ENCODE measurements at places on chromosomes 6 and 20.

GRCh38 chr6:105824732-105825131 lies 261.4 kb upstream of the PRDM1 start:
- DNase-seq: no peak

DNA sequence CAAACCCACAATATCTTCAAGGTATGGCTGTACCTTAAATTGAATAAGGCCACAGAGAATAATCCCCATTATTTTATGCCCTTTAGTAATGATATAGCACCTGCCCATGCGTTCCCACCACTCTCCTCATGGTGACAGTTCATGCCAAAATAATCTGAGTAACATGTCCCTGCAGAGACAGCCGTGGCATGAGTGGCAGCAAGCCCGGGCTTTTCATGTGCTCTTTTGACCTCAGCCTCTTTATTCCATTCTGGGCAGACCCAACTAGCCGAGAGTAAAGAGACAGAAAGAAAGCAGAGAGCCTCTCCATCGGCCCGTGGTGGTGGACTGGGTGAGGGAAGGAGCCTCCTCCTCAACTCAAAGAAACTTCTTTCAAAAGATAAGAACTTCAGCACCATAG lies 19.9 kb upstream of the POPDC3 start:
- DNase-seq: no peak

- no peak for DNase-seq
Measured at GRCh38 chr20:2921506-2921905, 48.2 kb downstream of the PTPRA start.

GRCh38 chr6:46638650-46639049 lies 14.0 kb downstream of the CYP39A1 start:
- DNase-seq: no peak

GRCh38 chr6:158536084-158536890 lies 23.6 kb upstream of the TMEM181 start:
- no peak for DNase-seq

DNA sequence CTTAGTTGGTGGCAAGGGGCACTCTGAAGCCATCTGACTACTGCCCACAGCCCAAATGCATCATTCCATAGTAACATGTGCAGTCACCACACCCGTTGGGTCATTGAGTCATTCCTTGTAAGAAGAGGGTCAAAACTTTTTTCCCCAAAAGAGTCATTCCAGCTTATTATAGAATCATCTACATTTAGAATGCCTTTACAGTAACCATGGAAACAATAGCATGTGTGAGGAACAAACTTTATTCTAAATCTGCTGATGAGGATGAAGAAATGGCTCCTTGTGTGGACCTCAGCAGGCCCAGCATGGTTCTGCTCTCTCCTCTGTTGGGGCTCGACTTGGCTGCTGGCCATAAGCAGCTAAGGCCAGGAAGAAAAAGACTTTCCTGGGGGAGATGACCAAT lies 111.2 kb upstream of the PTPRT start:
- DNase-seq: no peak

DNA sequence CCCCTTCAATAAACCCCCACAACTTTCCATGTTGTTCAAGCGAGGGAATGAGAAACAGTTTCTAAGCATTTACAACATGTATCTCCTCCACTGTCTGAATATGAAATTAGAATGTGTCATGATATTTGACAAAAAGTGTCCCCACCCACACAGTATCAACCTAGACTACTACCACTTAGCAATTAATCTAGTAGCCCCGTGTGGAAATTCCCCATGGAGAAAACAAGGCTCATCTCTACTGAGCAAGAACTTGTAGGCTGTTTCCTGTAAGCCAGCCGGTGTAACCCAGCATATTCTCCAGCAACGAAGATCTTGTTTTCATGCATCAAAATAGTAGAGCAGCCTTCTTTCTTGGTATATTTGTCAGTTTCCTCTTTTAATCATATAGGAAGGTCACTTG lies 115.0 kb downstream of the IRF4 start:
- no peak for DNase-seq

GRCh38 chr20:35345189-35345588 lies 53.0 kb upstream of the FAM83C start:
- no peak for DNase-seq

DNA sequence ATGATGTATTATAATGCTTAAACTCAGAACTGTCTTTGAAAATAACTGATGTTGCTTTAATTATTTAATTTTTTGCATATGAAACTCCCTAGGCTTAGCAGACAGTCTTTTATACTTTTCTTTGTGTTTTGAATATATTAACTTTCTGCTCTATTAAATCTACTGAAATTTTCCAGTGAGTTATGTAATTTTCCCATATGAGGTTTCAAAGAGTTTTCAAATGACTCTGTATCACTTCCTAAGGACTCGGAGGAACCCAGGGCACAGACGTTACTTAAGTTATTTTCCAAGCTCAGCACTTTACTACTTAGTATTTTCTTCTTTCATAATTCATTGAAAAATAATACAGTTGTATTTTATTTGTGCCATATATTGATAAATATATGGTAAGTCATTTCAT lies 122.6 kb downstream of the HS3ST5 start:
- no peak for DNase-seq

GRCh38 chr6:131789219-131789618 lies 18.6 kb upstream of the ENPP1 start:
- no peak for DNase-seq

DNA sequence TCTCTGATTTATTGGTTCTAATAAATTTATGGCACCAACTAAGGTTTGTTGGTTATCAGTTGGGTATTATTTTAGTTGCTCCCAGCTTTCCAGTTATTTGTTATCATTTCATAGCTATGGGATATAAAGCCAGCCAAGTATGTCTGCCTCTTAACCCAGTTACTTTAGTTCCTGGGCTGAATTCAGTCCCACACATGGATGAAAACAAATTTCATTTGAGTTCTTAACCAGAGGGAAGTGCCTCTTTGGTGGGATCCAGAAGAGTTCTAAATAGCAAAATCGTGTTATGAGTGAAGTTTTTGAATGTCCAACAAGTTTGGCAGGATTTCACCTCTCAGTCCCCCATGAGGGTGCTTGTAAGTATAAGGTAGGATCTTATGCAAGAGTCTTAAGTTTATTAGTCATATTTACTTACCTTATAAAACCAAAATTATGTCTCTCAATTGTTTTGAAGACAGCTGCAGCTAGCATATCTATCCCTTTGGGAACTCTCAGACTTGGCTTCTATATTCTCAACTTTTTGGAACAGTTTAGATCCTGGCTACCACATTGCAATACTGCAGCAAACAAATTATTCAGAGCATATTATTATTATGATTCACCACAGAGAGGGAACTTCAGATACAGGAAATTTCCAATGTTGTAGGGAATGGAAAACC lies 683.6 kb downstream of the BCKDHB start:
- DNase-seq: no peak

GRCh38 chr6:155042983-155043382 lies 47.9 kb downstream of the TIAM2 start:
- no peak for DNase-seq

DNA sequence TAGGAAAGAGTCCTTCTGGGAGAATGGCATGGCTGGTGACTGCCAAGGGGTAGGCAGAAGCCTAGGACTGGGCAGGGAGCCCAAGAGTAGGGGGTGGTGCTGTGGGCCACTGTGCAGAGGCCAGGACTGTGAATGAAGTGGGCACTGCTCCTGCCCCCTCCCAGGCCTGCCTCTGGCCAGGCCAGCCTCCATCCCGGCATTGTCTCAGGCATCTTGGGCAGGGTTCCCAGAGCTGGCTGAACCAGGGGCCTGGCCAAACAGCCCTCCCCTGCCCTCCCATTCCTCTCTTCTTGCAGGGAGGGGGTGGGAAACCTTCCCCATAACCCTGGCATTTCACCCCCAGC lies 81.6 kb downstream of the MRPL14 start:
- peak; percentile 86 for DNase-seq

GRCh38 chr6:67450641-67451040 lies 1184.4 kb upstream of the ADGRB3 start:
- no peak for DNase-seq

- DNase-seq: no peak
Measured at GRCh38 chr6:3546121-3546520, 89.3 kb upstream of the SLC22A23 start.

DNA sequence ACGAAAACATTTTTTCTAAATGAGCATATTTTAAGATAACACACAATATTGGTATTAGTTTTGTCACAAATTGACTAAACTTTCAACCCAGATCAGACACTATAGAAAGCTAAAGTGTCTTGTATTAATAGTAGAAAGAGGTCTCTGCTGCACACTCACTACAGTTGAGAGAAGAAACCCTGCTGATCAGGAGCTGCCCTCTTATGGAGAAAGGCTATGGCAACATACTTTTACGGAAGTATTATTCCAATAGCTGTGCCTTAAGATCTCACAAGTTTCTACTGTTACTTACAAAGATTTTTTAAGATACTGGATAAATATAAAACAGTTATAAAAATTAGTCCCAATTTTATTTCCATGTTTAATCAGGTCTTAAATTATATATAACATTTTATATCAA lies 155.7 kb downstream of the RIMS1 start:
- no peak for DNase-seq

DNA sequence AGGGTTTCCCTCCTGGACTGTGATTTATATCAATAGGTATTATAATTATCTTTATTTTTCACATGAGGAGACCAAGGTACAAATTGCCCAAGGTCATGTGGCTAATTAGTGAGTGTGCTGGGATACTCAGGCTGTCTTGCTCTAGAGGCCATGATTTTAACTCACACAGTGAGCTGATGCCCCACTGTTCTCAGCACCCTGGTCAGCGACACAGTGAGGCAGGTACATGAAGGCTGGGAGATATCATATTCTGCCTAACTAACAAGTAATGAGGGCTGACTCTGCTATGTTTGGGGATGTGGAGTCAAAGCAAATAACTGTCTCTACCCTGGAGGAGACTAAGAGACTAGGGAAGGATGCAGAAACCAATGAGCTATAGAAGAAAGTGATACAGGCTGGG lies 501.1 kb downstream of the PTPRT start:
- DNase-seq: no peak
